ENCODE measurements at places on chromosomes 11 and 22.

- DNase-seq, result peak; percentile 71
These were observed 70.8 kb upstream of the NARS2 start for GRCh38 chr11:78645226-78646202.

DNA sequence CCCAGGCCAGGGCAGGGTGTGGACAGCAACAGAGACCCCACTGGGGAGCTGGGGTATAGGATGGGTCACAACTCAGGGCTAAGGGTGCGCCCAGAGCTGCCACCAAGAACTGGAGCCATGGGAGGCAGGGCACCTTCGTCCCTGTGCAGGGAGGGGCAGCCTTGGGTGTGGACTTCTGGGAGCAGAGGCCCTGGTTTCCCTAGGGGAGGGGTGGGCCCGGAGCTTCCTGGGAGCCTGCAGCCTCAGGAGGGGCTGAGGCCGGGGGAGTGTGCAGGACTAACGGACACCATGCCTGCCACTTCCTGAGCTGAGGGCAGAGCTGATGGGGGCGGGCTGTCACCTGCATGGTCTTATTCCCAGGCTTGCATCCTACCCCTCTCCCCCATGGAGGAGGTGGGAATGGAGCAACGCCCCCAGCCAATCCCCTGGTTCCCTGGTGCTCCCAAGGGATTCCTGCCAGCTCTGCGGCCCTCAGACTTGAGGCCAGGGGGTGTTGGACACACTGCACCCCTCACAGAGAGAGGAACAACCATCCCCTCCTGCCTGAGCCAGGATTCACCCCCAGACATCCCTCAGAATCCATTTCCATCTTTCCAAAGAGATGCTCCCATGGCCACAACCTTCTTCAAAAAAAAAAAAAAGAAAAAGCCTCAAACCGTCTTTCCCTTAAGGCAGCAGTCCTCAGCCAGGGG, 225.7 kb downstream of the CTTN start:
- no peak for DNase-seq

DNA sequence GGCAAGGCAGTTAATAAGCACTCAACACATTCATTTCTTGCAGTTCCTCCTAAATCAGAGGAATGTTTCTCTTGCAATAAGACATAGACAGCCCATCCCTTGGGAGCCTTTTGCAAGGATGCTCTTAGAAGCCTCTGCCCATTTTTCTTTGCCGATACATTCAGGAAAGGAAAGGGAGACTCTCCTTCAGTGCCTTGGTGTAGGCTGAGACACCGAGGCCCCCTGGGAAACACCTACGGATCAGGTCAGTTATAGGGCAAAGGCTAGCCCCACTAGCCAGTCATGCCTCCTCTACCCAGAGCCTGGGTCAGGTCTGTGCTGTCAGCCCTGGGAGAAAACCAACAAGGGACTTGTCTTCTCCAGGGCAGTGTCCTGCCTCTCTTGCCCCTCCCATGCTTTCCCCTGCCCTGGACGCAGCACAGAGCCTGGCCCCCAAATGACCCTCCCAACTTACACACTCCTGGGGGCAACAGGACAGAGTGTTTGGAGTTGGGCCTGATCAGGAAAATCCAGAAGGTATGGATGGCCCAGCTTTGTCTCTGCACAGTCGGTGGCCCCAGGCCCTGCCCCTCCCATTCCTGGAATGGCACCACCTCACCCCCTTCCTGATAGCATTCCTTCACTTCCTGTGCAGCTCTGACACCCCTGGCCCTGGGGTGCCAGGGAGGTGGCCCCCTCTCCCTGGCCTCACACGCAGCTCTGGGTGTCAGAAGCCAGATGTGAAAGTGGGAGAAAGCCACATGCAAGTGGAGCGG, 18.3 kb downstream of the ANKK1 start:
- no peak for DNase-seq

DNA sequence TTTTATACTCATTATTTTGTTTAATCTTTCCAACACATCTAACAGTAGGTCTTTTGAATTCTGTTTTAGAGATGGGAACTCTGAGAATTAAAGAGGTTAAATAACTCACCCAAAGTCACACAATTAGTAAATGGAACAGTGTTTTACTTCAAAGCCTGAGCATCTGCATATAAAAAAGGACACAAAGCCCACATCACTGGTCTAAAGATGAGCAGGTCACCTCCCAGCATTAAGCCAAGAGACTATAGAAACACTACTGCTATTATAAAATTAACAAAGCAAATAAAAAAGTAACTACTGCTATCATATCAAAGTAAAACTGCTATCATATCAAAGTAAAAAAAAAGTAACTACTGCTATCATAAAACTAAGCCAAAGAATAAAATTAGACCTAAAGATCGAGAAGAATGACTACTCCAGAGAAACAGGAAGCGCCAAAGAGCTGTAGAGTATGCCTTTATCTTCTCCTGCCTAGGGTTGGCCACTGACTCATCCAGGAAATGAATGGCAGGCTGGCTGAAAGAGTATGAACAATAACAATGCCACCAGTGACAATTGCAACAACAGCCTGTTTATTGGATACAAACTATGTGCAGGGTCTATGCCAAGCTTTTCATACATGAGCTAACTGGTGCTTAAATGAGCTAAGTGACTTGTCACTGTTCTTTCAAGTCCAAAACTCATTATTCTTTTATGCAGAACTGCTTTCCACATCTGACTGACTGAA, 1153.0 kb upstream of the TENM4 start:
- DNase-seq, result no peak

GRCh38 chr11:65574811-65575567, 864 bp upstream of the EHBP1L1 start:
- peak; percentile 39 for DNase-seq

GRCh38 chr22:48573766-48574165, 1253.9 kb downstream of the BRD1 start:
- DNase-seq, result no peak

DNA sequence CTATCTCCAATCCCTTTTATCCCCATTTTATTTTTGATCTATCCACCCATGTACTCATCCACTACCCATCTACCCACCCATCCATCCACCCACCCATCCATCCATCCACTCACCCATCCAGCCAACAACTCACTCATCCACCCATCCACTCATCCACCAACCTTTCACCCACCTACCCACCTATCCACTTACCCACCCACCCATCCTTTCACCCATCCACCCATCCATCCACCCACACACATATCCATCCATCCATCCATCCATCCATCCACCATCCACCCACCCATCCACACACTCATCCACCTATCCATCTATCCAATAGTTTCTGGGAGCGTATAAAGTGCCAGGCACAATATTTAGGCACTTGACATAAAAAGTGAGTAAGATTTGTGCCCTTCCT, 39.2 kb upstream of the NFAM1 start:
- DNase-seq, result no peak

DNA sequence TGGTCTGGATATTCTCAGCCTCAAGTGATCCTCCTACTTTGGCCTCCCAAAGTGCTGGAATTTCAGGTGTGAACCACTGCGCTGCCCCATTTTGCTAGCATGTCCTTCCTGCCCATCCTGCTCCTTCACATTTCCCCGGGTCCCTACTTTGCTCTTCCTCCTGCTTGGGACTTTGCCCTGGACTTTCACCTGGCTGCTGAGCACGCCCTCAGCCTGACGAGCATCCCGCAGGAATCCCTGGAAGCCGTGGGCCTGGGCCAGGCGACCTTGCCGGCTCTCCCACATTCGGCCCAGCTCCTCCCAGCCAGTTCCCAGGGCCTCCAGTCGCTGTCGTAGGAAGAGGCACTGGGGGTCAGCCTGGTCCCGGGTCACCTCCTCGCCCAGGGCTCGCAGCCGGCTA, 22.6 kb upstream of the RBM4B start:
- no peak for DNase-seq

DNA sequence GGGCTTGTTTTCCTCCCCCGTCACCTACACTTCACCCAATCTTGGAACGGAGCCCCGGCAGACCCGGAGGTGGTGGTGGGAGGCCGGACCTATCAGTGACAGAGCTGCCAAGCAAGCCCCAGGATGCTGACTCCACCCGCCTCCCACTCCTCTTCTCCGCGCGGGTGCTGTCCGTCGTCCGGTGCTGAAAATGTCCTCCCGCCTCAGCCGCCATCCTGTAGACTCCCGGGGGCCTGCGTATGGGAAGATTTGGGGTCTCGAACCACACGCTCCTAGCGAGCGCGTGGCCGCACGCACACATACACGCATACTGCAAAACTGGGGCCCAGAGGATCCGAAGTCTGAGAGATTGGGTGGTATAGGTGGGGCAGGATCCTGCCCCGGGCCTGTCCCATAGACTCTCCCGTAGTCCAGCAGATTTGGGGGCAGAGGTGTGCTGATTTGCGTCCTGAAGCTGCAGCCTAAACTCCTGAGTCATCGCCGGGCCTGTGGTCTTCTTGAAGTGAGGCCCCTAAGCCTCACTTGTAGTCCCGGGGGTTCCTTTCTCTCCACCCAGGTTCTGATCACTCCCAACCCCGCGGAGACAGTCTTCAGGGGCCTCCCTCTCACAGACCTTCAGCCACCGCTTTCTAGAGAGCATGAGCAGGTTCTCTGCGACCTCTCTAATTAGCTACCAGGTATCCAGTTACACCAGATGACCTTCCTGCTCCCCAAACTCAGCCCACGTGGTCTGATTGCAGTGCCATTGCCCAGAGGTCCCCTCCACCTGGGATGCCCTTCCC, 796 bp upstream of the YIF1A start:
- DNase-seq, result peak; percentile 81

DNA sequence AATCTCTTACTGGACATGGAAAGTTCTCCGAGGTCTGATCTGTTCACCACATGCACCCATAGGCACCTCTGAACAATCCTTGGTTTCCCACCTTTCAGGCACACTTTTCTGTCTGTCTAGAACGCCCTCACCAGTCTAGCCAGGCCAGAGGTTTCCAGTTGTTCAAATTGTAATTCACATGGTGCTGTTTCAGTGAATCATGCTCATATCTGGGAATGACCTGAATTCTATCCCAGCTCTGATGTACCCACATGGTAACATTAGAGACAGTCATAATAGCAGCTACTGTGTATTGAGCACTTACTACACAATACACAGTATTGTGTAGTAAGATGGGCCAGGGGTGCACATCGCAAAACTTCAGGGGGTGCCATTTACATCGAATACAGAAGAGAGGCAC, 138.2 kb downstream of the COMMD9 start:
- no peak for DNase-seq

- DNase-seq, result no peak
These were observed 5.1 kb downstream of the RSF1 start for GRCh38 chr11:77815459-77815858.

- DNase-seq, result peak; percentile 75
These were observed 2.9 kb upstream of the TUBGCP6 start for GRCh38 chr22:50247748-50248147.

DNA sequence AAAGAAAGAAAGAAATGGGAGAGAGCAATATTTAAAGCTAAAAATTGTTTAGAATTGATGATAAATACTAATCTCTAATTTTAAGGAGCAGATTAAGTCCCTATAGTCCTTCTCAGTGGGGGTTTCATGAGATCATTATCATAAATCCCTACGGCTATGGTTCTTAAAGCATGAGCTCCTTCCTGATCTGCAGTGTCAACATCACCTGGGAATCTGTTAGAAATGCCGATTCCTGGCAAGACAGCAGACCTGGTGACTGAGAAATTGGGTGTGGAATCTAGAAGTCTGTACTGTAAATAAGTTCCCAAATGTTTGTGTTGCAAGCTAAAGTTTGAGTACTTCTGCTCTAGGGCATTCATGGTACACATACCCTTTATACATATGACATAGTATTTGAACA, 12.6 kb downstream of the HIKESHI start:
- no peak for DNase-seq

- no peak for DNase-seq
These were observed 27.8 kb downstream of the RGL4 start for GRCh38 chr22:23718371-23719165.

DNA sequence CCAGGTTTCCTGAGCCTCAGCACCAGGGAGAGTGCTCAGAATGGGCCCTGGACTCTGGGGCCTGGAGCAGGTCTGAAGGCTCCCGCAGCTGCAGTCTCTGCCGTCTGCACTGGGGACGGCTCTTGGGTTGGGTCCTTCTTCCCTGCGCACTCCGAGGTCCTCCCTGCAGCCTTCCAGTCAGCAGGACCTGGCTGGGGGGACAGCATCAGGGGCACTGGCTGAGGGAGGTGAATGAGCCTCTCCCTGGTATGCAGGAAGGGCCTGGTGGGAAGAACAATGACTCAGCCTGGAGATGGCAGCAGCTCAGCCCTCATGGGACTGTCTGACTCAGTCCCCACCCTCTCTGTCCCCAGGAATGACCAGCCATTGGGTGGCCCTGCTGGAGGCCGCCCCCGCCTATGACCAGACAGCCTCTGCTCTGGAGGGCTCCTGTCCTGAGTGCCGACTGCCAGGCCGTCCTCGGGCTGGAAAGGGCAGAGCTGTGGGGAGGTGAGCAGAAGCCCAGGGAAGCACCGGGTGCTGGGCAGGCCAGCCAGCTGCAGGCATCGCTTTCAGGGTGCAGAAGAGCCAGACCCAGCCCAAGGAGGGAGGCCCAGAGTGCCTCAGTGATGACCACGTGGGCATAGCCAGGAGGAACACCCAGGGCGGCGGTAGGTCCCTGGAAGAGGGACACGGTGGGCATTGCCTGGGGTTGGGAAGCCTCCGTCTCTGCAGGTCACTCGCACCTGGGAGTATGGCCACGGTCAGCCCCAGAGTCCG, 455.0 kb downstream of the BRD1 start:
- no peak for DNase-seq

DNA sequence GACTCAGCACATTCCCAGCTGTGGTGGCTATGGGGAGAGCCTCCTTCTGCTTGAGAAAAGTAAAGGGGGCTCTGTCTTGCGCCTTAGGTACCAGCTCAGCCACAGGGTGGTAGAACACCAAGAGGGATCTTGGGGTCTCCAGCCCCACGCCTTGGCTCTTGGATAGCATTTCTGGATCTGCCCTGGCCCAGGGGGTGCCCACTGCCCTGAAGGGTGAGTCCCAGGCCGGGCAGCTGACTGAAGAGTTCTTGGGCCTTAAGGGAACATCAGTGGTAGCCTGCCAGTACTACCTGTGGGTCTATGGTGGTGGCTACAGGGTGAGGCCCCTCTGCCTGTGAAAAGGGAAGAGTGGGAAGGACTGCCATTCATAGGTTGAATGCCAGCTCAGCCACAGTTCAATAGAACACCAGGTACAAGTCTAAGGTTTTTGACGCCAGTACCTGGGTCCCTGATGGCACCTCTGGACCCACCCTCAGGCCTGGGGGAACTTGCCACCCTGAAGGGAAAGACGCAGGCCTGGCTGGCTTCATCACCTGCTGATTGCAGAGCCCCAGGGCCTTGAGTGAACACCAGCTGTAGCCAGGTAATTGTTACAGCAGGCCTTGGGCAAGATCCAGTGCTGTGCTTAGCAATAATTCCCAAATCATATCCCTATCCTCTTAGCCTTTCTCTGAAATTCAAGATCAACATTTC, 3.9 kb downstream of the CWF19L2 start:
- no peak for DNase-seq
